AG09309 (cell line): ENCODE measurements at places on chromosomes 6 and 20.

- no peak for DNase-seq
Observed at GRCh38 chr6:362231-362923, 29.2 kb upstream of the IRF4 start.

DNA sequence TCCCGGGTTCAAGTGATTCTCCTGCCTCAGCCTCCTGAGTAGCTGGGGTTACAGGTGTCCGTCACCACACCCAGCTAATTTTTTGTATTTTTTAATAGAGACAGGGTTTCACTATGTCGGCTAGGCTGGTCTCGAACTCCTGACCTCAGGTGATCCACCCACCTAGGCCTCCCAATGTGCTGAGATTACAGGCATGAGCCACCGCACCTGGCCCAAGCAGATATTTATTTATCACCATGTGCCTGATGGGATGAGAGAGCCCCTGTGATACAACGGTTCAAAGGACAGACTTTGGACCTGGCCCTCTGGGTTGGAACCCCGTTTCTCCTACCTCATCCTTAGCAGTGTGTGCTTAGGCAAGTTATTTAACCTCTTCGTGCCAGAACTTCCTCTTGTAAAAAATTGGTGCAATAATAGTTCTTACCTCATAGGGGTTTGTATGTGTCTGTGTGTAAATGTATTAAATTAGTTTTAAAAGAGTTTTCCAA is 19.2 kb upstream of the STK38 start:
- no peak for DNase-seq

DNA sequence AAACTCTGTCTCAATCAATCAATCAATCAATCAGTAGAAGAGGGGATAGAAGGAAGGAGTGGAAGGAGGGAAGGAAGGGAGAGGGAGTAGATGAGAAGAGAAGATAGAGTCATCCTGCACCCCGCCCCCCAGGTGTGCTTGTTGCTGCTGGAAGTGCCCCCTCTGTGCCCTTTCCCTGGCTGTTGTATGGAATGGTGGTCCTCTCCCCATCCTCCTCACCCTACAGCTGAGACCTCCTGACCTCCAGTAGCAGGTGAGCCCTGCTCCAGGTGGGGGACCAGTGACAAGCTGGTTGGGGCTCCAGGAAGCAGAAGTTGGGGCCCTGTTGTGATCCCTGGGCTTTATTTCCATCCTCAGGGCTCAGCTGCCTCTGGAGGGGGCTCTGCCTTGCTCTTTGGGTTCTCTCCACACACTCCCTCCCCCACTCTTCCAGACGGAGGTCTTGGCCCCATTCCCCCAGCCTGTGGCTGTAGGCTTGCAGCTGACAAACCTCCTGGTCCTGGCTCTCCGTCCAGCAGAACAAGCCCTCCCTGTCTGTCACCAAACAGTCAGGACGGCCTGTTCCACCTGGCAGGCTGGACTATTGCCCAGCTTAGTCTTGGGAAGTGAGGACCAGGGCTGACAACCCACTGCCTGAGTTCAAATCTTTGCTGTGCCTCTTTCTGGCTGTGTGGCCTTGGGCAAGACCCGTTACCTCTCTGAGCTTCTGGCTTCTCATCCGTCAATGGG is 26.0 kb upstream of the SCRT2 start:
- DNase-seq: no peak

GRCh38 chr20:46058599-46059281 is 29.7 kb downstream of the SLC12A5 start:
- DNase-seq: no peak

DNA sequence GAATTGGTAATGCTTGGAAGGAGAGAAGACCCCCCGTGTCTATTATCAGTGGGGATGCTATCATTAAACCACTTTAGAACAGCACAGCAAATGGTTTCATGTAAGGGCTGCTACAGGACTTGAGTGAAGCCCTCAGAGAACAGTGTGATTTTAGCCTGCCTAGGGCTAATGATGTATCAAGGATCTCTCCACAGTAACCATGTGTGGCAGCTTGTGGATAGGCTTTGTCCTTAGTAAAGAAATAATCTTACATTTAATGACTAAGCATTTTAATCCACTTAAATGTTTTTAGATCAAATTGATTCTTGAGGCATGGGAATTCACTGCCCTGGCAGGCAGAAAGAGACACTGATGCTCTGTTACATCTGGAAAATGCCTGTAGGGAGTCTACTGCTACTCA is 495.1 kb downstream of the NKAIN2 start:
- DNase-seq: no peak

DNA sequence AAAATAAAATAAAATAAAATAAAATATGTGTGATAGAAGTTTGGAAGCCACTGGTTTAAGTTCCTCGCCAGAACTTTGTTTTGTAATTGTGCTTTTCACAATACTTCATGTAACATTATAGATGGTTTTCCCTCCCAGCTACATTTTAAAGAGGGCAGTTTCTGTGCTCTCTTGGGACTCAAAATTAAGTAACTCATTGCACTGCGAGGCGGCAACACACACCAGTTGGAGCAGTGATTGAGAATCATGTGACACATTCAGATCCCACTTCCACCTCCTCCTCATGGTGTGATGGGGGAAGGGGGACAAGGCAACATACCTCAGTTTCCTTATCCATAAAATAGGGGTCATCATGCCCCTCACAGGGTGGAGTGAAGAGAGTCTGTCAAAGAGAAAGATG is 7.5 kb downstream of the C2 start:
- no peak for DNase-seq

DNA sequence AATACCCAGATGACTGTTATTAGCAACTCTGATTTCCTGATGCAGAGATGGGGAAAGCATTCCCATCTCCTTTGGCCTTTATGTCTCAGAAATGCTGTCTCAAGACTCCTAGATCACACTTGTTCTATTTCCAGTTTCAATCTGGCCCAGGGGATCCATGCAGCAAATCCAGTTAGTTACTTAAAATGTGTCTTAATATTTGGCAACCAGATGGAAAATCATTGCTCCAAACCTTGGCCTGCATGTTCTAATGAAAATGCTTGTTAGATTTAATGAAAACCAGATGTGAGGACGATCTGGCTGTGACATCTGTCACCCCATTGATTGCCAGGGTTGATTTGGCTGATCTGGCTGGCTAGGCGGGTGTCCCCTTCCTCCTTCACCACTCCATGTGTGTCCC is 125.2 kb downstream of the TSHZ2 start:
- DNase-seq: no peak

DNA sequence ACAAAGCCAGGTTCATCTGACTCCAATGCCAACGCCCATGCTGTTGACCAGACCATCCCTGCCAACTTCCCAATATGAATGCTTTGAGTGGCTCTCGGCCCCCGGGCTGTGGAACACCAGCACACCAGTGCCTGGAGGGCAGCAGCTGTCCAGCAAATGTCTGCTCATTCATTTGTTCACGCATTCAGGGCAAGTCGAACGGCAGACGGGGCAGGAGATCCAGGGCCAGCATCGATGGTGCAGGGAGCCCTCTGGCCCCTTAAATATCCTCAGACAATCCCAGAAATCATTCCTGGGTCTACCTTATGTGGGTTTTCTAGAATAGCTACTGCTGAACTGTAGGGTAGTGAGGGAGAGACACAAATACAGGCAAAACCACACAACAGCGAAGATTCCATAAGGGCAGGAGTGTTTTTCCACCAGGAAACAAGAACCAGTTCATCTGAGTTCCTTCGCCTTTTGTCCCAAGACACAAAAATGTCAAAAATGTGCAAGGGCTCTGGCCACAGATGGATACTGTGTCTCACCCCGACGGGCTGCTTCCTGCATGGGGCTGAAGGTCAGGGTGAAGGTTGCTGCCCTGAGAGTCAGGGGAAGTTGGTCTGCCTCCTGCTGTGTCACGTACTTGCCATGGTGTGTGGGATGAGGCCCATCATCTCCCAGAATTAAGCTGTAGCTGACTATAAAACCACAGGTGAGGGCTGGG is 15.5 kb downstream of the RIPOR3 start:
- DNase-seq: no peak

GRCh38 chr6:45880159-45880558 is 135.5 kb downstream of the CLIC5 start:
- DNase-seq: no peak

DNA sequence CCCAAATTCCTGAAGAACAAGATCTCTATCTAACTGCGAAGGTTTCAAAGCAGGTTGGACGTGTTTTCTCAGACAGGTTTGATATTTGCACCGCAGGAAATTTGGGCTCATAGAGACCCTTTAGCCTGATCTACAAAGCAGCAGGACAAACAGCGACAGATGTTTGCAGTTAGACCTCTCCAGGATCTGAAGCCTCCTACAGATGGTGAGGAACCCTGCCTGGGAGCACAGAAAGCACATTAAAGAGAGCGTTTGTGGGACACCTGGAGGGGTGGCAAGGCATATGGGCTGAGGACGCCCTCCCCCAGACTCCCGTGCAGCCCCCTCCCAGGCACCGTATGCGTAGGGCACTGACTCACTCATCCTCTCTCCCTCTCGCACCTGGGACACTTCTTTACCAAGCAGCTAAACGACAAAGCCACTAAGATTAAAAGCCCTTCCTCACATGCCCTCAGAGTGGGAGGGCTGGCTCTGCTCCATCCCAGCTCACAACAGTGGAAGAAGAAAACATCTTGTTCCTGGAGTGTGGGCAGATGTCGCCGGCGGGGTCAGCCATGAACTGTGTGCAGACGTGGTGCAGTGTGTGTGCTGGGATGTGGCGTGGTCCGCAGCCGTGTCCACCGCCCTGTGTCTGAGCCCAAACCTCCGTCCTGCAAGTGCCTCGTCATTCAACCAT is 249.7 kb upstream of the AFDN start:
- DNase-seq: no peak

DNA sequence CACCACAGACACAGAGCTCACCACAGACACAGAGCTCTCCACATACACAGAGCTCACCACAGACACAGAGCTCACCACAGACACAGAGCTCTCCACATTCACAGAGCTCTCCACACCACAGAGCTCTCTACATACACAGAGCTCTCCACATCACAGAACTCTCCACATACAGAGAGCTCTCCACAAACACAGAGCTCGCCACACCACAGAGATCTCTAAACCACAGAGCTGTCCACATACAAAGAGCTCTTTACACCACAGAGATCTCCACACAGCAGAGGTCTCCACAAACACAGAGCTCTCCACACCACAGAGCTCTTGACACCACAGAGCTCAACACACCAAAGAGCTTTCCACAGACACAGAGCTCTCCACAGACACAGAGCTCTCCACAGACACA is 55.8 kb downstream of the ERMARD start:
- no peak for DNase-seq
